ENCODE measurements at places on chromosomes 13 and 19.

DNA sequence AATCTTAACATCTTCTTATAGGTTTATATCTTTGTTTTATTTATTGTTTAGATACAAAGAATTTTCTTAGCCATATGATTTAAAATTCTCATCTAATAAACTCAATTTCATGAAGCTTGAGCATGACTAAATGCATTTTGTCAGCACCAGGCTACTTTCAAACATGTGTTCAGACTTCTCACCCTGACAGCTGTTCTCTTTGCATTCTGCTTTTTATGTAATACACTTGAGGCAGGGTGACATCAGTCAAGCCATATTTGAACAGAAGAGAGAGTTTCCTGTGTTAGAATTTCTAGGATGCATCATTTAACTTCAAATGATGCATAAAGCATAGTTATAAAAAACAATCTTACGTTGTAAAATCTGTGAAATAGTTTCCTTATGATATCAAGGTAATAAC, 1295.1 kb upstream of the PCDH20 start:
- no peak for DNase-seq

DNA sequence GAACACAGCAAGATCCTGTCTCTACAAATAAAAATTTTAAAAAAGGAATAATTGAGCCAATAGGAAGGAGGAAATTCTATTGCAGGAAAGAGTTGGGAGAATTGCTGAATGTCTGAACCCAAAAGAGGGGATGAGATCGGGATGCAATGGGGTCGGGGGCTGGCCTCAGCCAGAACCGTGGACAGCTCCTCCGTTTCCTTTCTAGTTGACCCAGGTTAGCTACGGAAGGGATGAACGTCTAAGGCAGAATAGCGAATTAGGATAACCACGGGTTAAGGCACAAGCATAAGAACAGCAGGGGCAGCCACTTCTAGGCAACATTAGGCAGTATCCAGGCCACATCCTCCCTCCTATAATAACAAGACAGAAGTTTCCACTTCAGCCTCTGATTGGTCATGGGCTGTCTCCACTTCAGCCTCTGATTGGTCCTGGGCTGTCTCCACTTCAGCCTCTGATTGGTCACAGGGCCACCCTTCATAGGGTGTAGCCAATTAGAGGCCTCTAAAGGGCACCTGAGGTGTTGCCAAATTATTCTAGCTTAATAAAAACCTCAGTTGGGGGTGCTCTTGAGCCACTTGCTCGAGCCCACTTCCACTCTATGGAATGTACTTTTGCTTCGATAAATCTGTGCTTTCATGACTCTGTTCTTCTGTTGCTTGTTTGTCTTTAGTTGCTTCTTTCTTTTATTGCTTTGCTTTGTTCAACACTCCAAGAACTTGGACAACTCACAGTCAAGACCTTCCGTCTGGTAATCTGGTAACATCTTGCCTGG, 24.9 kb upstream of the TPM4 start:
- DNase-seq: peak; percentile 58

GRCh38 chr13:36026531-36026930, 104.7 kb downstream of the DCLK1 start:
- no peak for DNase-seq

DNA sequence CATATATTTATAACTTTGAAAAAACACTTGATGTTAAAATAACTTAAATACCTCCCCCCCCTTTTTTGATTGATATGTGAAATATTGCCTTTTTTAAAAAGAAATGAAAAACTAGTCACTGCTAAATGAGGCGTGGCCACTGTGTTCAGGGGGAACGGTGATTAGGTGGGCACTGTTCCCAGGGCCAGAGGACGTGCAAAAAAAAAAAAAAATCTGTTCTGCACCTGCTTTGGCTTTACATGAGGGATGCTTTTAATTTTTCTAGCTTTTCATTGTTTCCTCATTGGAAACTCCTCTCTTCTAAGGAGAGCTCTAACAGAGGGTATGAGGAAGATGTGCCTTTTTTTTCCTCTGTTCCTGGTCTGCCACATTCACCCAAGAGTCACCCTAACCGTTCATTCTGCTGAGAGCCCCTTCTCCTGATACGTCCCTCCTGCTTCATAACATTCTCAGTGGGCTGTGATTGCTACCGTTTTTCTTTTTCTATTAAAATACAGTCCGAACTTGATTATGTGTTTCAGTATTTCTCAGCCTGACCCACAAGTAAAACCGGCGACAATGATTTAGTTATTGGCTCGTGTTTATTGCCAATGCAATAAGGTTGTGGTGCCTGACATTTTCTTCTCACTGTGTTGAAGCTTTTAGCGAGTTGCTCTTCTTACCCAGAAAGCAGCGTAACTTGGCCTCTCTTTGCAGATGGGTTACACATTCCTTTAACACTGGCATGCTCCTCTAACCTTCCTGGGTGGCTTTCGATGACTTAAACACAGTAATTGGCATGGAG, 64.8 kb upstream of the ZNF536 start:
- no peak for DNase-seq
